ENCODE measurements at places on chromosomes 3 and 15. TPM values are rescaled to one million over a fixed set of nuclear protein-coding genes. Genes with fewer than 3 reads are reported as not detected.
A peak's percentile ranks its signal among the peaks of the same experiment; 100 is the strongest.

GRCh38 chr3:68996356-68996995 lies 17.0 kb downstream of the EOGT start:
- H3K36me3 ChIP-seq = peaks cover 35% of the 10 kb centered on the region
- peaks cover 3% of the 10 kb centered on the region for H3K4me1 ChIP-seq
- DNase-seq = no peak

- H3K4me3 ChIP-seq = no peak overlapping the region
- no peaks in the 10 kb centered on the region for H3K4me1 ChIP-seq
- no peak overlapping the region for H3K27ac ChIP-seq
- peaks cover 61% of the 10 kb centered on the region for H3K36me3 ChIP-seq
- no peak for DNase-seq
Measured at GRCh38 chr15:62020576-62021160, 39.6 kb downstream of the VPS13C start.

- H3K27me3 ChIP-seq = peaks cover 17% of the 10 kb centered on the region
- H3K27ac ChIP-seq = no peak overlapping the region
- no peak for DNase-seq
- H3K4me1 ChIP-seq = peaks cover 3% of the 10 kb centered on the region
- no peaks in the 10 kb centered on the region for H3K36me3 ChIP-seq
Measured at GRCh38 chr3:160697637-160698380, 20.8 kb downstream of the ARL14 start.

DNA sequence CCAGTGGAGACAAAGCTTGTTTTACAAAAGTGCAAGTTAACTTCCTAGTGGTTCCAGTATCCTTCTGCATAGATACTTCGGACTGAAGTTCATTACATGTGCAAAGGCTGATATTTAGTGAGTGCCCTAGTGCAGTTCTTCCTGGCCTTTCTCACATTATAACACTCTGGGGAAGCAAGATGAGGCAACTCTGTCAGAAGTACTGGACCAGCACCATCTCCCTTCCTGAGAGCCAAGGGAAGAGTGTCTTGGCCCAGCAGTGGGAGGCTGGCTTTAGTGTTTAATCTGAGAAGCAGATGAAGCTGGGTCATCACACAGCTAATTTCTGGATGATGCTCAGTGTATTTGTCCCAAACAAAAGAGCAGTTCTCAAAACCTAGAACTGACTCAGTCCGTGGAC lies 397.7 kb downstream of the CACNA2D3 start:
- H3K4me3 ChIP-seq = no peak overlapping the region
- no peak overlapping the region for H3K27ac ChIP-seq
- DNase-seq = peak; percentile 14

- no peak for DNase-seq
- H3K27ac ChIP-seq = no peak overlapping the region
- H3K36me3 ChIP-seq = peaks cover 45% of the 10 kb centered on the region
- H3K4me3 ChIP-seq = no peak overlapping the region
- H3K4me1 ChIP-seq = peaks cover 11% of the 10 kb centered on the region
Measured at GRCh38 chr3:17065315-17065714, 180.6 kb downstream of the PLCL2 start.

DNA sequence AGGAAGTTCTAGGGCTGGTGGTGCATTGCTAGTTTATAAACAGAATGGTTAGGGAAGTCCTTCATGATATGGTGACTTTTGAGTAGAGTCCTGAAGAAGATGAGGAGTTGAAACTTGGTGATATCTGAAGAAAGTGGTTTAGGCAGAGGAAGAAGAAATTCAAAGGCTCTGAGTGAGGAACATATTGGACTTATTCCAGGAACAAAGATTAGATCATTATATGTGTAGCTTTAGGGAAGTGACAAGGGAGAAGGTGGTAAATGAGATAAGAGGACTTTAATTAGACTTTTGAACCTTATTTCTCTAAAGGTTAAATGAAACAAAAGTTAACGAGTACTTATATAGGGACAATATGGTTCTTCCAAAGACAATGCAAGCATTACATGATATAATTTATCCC lies 286.7 kb downstream of the DOCK3 start:
- H3K4me3 ChIP-seq = no peak overlapping the region
- no peak overlapping the region for H3K27ac ChIP-seq
- no peaks in the 10 kb centered on the region for H3K36me3 ChIP-seq
- H3K27me3 ChIP-seq = peaks cover 39% of the 10 kb centered on the region

GRCh38 chr3:195698647-195699387 lies 22.0 kb upstream of the MUC20 start:
- H3K27ac ChIP-seq = peak overlapping the region; percentile 8
- H3K4me1 ChIP-seq = peaks cover 12% of the 10 kb centered on the region
- peaks cover 46% of the 10 kb centered on the region for H3K36me3 ChIP-seq
- DNase-seq = no peak
- H3K4me3 ChIP-seq = no peak overlapping the region

GRCh38 chr15:82803793-82804574 lies 1.9 kb downstream of the FSD2 start:
- peaks cover 54% of the 10 kb centered on the region for H3K27me3 ChIP-seq
- H3K27ac ChIP-seq = no peak overlapping the region
- peaks cover 5% of the 10 kb centered on the region for H3K4me1 ChIP-seq
- H3K36me3 ChIP-seq = no peaks in the 10 kb centered on the region

DNA sequence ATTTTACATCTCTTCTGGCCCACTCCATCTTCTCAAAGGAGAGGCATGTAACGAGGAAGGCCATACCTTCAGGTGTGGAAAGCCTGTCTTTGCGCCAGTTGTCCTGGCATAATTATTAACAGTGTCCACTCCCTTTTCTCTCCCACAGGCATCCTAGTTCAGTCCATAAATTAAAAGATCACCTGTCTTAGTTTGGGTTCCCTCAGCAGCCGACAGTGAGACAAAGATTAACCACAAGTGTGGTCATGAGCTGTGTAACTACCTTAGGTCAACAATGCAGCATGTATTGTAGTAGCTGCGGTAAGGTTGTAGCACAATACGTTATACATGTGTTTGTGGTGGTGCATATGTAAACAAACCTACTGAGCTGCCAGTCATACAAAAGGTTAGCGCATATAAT lies 103.3 kb upstream of the GALNT15 start:
- H3K4me1 ChIP-seq = no peaks in the 10 kb centered on the region
- no peaks in the 10 kb centered on the region for H3K27me3 ChIP-seq
- no peak overlapping the region for H3K27ac ChIP-seq
- no peak overlapping the region for H3K4me3 ChIP-seq

- H3K4me1 ChIP-seq = no peaks in the 10 kb centered on the region
- no peaks in the 10 kb centered on the region for H3K36me3 ChIP-seq
- no peak overlapping the region for H3K4me3 ChIP-seq
- H3K27me3 ChIP-seq = peaks cover 11% of the 10 kb centered on the region
Measured at GRCh38 chr3:139318431-139318816, 25.4 kb upstream of the MRPS22 start.

IL17RC gene
- 0.42 TPM for total RNA-seq

RASGRP1 gene
- total RNA-seq = 94.7 TPM

DGKG gene
- total RNA-seq = 0.14 TPM

RBP2 gene
- total RNA-seq = not detected
